ENCODE measurements at places on chromosomes 5 and 9. TPM values are rescaled to one million over a fixed set of nuclear protein-coding genes. Genes with fewer than 3 reads are reported as not detected.

- H3K27me3 ChIP-seq = no peaks in the 10 kb centered on the region
- no peak overlapping the region for H3K4me3 ChIP-seq
- H3K36me3 ChIP-seq = no peaks in the 10 kb centered on the region
Observed at GRCh38 chr5:78757269-78758053, 108.9 kb upstream of the LHFPL2 start.

DNA sequence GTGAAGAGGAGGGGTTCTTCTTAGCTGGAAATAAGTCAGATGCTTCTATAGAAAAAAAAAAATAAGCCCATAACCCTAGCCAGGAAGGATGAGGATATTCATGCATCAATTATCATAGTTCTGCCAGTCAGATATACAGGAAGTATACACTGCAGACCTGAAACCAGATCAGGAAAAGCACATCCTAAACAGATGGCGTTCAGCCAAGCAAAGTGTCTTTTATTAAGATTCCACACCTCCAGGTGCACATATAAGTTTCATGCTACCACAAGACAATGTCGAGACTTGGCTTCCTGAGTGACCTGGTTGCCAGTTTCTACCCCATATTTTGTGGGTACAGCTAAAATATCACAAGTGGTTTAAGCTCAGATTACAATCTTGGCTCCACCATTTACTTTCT lies 108.3 kb downstream of the CETN3 start:
- H3K4me3 ChIP-seq = no peak overlapping the region
- H3K27me3 ChIP-seq = no peaks in the 10 kb centered on the region
- H3K27ac ChIP-seq = no peak overlapping the region
- no peaks in the 10 kb centered on the region for H3K36me3 ChIP-seq
- DNase-seq = no peak
- H3K4me1 ChIP-seq = peaks cover 10% of the 10 kb centered on the region

The CATSPER3 gene
- total RNA-seq = 0.40 TPM

The CHSY3 gene
- total RNA-seq = 1.7 TPM

The TRIM36 gene
- 0.15 TPM for total RNA-seq

Data from PC-3 (cell line).